Pons (tissue), 1 donor: ENCODE measurements at places on chromosomes 6 and 20.
A peak's percentile ranks its signal among the peaks of the same experiment; 100 is the strongest.

DNA sequence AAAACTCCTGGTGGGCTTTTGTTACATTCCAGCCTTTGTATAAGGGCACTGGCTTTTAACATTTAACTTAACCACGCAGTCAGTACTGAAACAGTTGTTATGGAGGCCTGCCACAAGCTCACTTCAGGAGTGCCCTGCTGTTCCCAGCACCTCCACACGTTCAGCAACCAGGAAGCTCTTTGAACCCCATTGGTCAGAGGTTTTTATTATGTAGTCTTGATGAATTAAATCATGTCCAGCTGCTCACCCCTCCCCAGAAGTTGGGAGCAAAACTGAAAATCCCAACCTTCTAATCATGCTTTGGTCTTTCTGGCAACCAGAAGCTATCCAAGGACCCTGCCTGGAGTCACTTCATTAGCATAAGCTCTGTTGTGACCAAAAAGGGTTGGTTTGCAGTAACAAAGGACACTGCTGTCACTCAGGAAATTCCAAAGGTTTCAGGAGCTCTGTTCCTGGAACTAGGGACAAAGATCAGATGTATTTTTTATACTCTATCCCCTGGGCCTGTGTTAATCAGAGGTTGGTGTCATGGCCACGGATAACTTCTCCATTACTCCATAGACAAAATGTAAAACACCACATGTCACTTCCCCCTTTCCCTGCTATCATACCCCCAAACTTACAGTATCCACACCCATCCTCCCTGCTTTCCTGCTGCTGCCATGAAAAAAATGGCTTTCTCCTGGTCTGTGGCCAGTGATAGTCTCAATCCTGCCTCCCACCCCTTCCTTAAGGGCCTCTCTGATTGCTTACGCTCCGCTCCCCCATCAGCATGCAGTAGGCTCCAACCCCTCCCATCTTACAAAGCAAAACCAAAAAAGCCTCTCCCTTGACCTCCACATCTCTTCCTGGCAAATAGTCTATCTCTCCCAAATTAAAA, 3.1 kb downstream of the ARMC12 start:
- no peak for DNase-seq

DNA sequence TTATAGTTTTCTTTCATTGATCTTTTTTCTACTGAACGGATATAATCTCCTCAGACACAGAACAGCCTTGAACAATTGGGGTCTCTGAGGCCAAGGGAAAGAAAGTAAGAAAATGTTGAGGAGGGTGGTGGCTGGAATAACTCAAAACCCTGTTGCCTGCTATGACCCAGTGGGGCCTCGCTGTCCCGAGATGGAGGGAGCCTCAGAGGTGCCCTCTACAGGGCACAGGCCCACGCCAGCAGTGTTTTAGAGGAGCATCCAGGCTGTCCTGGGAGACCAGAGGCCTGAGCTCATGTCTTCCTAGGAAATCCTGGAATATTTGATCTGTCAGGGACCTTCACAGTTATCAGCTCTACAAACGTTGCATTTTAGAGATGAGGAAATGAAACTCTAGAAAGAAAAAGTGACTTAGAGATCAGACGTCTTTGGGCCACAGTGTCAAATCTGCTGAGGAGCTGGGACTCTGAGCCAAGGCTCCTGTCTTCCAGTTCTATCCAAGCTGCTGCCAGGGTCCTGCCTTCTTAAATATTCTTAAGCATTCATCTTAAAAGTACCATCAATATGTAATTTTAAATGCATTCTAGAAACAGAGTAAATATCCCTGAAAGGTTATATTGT, 26.3 kb downstream of the ALDH5A1 start:
- DNase-seq = peak; percentile 8

DNA sequence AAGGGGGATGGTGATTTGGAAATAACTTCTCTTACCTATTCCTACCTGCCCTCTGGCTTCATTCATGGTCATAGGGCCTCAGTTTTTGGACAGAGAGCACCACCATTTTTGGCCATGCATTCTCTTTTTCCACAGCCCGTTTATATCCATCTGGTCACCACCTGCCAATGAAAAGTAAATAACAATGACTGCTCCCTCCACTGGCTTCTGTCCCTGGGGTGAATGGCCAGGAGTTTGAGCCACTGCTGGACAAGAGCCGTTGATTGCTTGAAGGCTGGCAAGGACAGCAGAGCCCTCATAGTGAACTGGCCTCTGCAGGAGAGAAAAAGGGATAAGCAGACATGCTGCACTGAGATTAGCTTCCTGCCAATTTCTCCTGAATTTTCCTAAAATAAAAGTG, 261.8 kb downstream of the ADGB start:
- DNase-seq = peak; percentile 10

DNA sequence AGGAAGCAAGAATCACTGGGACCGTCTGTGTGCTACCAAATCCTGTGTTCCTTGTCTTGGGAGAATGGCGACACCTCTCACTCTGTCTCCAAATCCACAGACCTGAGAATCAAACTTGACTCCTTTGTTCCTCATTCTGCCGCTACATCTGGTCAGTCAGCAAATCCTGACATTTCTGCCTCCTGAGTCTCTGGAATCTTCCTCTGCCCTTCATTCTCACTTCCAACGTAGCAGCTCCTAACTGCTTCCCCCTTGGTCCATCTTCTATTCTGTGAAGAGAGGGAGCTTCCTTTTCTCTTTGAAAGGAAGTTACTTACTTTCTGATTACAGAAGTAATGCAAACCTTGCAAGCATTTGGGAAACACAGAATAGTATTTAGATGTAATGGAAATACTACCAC, 37.7 kb downstream of the SYTL3 start:
- DNase-seq = peak; percentile 26

DNA sequence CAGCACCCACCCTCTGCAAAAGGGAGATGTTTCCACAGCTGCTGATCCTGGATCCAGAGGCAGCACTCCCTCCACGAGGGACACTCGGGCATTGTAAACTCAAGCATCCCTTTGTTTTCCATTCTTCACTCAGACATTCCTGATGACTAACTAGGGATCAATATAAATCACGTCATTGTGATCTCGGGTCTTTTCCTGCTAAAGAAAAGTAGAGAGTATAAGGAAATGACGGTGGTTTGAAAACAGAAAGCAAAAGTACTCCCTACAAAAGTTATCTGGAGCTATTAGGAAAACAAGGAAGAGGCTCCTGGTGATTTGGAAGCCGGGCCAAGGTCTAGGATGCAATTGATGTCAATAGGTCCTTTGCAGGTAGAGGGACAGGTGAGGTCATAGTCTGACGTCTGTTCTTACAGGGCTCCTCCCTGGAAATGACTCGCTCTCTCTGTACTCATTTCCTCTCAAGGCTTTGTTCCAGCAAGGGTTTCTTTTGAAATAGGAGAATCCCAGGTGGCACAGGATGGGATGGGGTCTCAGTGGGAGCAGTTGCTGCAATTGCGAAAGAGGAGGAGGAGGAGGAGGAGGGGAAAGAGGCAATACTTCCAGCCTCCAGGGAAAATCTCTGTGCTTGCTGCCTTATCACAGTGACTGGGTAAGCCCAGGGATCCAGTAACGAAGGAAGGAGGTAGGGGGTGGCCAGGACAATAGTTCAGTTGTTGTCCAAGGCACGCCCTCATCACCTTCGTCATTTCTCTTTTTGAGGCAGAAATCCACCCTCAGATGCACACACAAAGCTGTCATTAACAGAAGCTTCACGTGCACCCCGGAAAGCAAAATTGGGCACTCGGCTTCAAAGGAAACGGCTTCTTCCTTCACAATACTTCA, 222.8 kb downstream of the LY86 start:
- DNase-seq = peak; percentile 42

- no peak for DNase-seq
Observed at GRCh38 chr20:60001108-60001507, 42.9 kb downstream of the CDH26 start.

DNA sequence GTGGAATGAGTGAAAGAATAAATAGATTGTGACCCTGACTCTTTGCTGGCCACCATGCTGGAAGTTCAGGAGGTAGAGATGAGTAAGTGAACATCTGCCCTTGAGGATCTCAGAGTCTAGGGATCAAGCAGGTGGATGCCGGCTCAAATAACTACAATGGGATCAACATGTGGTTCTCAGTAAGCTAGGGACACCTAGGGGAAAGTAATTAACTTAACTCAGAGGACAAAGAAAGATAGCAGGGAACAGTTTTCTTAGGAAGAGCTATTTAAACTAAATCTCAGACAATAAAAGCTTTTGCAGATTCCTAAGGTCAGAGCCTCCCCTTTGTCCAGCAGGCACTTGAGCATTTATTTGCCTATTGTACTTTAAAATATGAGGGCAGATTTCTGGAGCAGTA, 29.1 kb downstream of the SLC13A3 start:
- DNase-seq = no peak

GRCh38 chr6:110547266-110547964, 71.0 kb upstream of the SLC22A16 start:
- no peak for DNase-seq

GRCh38 chr6:31363811-31364210, 6.8 kb upstream of the HLA-B start:
- DNase-seq = no peak

- peak; percentile 81 for DNase-seq
Observed at GRCh38 chr6:27814665-27815424, 97.4 kb downstream of the OR2B2 start.

DNA sequence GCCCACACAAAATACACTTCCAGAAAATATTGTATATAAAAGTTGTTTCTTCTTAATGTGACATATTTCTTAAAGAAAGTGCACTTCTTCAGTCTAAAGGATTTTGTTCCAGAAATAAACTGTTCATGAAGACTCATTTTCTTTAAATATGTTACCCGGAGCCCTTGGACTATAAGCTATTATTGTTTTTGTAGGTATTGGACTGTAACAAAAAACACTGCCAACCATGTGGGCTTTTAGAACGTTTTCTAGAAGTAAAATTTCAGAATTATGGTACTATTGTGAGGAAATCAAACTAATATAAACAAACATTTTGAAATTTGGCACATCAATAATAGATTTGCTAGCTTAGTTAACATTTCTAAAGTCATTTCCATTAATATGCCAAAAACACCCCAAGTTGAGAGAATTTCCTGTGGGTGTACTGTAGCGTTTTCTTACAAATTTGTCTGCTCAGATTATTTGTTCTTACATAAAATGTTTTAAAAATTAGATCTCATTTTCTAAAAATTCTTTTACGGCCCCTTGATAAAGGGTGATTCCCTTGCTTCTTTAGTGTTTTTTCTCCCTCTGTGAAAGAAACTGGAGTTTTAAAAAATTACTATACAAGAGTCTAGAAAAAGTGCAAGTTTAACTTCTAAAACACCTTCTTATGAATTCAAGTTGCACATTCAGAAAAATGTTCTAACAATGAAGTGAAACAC, 3.4 kb downstream of the NKX2-4 start:
- DNase-seq = no peak

- no peak for DNase-seq
Observed at GRCh38 chr6:159887146-159887545, 3.6 kb upstream of the MAS1 start.

- no peak for DNase-seq
Observed at GRCh38 chr6:168154263-168154917, 75.4 kb upstream of the FRMD1 start.

GRCh38 chr20:60395991-60396390, 437.8 kb downstream of the CDH26 start:
- no peak for DNase-seq

DNA sequence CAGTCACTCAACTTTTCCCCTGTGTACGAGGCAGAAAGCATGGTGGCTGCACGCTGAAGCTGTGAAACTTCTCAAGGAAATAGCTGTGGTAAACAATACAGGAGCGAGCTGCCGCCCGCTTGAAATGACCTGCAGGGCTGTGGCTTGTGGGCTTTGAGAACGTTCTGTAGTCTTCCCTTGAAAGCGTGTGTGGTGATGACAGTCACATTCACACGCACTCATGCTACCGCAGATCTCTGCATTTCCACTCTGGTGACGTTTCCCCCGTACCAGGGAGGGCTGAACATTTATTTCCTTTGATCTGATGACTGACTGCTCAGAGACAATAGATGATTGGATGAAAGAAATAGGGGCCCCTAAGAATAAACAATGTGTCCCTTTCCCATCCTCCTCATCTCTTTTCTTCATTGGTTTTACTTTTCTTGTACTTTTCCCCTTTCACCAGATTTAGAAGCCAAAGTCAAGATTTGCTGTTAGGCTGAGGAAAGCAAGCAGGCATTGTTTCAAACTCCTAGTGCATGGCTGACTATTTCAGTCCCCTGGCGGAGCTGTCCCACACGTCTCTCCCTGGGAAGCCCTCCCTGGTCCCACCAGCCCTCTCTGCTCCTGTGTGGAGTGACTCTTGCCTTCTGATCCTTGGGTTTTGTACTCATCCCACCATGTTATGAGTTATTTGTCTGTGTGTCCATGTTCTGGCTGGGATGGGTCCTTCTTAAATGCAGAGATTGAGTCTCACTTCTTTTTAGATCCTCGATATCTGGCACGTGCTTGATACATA, 3.9 kb downstream of the SYTL3 start:
- DNase-seq = peak; percentile 44

DNA sequence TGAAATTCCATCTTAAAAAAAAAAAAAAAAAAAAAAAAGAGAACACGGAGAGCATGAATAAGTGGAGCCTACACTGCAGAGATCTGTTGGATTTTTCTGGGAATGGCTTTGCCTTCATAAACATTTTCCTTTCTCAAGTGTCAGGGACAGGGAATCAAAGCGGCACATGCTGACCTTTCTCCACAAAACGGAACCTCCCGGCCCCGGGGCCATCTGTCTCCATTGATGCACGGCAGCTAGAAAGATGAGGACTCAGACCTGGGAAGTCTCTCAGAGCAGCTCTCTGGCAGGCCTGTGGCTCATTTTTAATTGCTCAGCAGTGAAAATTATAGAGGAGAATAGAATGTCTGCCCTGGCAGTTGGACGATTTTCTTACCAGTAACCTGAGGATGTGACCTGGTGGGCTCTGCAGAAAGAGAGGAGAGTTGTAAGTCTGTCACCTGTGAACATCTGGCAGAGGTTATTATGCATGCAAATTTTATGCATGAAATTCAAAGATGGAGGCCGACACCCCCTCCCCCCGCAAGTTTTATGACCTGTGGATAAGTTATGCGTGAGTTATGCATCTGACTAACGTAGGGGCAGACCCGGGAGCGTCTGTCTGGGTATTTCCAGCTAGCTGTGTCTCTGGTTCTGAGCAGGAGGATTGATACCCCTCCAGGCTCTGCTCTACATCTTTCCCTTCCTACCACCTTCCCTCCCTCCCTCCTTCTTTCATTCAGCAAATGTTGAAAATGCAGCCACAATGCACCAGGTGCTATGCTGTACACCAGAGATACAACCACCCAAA, 352.5 kb downstream of the CDH26 start:
- DNase-seq = no peak

- peak; percentile 14 for DNase-seq
Observed at GRCh38 chr6:93468291-93468690, 48.9 kb upstream of the EPHA7 start.

GRCh38 chr6:87572883-87573282, 16.9 kb downstream of the RARS2 start:
- no peak for DNase-seq
